Left ventricle myocardium inferior (tissue), 1 donor: ENCODE measurements at places on chromosomes 16 and 17. TPM values are rescaled to one million over a fixed set of nuclear protein-coding genes. Genes with fewer than 3 reads are reported as not detected.

Gene MYO15A
- total RNA-seq = 0.25 TPM

DNA sequence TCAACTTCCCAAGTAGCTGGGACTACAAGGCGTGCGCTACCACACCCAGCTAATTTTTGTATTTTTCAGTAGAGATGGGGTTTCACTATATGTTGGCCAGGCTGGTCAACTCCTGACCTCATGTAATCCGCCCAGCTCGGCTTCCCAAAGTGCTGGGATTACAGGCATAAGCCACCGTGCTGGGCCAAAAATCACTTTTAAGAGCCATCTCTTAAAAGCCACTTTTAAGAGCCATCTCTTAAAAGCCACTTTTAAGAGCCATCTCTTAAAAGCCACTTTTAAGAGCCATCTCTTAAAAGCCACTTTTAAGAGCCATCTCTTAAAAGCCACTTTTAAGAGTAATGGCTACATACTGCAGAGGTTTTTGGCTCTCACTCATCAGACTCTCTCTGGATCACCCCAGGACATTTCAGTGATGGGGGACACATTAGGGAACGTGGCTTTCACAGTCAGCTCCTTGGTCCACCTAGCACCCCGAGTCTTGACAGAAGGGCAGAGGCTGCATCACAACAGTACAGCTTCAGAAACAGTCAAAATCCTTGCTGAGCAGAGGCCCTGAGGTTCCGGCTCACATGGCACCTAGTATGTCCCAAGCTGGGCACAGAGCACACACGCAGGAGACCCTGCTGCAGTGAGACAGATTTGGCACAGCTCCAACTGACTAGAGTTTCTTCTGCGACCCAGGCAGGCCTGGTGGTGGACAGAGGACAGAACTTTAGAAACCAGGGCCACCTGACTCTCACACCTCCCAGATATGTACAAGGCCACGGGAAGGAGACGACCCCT lies 23.6 kb downstream of the RANBP10 start:
- no peak for DNase-seq

DNA sequence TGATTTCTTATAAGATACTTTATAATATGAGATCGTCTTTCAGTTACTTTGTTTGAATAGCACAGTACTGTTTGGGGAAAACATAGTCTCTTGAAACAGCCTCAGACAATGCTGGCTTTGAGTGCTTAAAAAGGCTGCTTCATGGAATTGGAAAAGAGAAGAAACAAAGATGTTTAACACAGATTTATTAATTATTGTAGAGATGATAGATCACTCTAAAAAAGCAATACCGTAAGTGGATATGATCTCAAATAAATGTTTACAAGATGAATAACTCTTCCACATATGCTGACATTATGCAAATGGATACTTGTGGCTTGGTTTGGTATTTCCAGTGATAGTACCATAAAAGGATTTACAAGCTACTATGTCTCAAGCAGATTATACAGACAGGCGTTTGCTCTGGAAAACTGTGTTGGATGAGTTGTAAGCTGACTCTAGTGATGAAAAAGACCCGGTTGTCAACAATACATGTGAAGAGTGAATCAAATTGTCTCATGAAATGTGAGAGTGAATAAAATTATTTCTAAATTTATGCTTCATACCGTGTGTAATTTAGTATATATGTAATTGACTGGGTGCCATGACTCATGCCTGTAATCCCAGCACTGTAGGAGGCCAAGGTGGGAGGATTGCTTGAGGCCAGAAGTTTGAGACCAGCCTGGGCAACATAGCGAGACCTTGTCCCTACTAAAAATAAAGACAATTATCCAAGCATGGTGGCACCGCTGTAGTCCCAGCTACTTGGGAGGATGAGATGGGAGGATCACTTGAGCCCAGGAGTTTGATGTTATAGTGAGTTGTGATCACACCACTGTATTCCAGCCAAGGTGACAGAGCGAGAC lies 105.4 kb downstream of the FTO start:
- DNase-seq = no peak

DNA sequence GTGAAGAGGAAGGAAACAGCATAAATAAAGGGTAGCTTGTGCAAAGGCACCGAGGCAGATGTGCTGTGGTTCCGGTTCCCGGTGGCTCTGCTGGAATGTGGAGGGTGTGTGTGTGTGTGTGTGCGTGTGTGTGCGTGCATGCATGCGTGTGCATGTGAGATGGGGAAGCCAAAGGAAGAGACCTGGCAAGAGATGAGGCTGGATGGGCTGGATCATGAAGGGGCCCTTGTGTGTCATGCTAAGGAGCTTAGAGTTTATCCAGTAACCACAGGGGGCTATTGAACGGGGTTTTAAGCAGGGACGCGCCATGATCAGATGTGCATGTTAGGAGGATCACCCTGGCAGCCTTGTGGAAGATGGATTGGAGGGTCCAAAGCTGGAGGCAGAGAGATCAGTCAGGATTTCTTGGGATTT lies 8.3 kb downstream of the WSCD1 start:
- no peak for DNase-seq

DNA sequence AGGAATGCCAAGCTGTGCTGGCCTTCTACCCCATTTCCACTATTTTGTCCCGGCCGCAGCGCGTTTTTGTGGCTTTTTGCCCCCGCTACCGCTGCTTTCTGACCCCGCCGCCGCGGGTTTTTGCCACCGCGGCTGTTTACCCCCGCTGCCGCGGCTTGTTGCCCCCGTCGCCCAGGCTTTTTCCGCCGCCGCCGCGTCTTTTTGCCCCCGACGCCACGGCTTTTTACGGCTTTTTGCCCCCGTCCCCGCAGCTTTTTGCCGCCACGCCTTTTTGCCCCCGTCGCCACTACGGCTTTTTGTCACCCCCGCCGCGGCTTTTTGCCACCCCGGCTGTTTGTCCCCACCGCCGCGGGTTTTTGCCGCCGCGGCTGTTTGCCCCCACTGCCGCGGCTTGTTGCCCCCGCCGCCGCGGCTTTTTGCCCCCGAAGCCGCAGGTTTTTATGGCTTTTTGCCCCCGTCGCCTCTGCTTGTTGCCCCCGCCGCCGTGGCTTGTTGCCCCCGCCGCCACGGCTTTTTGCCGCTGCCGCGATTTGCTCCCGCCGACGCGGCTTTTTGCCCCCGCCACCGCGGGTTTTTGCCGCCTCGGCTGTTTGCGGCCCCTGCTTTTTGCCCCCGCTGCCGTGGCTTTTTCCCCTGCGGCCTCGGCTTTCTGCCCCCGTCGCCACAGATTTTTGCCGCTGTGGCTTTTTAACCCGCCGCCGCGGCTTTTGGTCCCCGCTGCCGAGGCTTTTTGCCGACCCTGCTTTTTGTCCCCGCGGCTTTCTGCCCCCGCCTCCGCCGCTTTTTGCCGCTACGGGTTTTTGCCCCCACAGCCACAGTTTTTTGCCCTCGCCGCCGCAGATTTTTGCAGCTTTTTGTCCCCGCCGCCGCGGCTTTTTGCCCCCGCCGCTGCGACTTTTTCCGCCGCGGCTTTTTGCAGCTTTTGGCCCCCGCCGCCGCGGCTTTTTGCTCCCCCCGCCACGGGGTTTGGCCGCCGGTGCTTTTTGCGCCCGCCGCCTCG lies 520.4 kb upstream of the WSB1 start:
- no peak for DNase-seq

DNA sequence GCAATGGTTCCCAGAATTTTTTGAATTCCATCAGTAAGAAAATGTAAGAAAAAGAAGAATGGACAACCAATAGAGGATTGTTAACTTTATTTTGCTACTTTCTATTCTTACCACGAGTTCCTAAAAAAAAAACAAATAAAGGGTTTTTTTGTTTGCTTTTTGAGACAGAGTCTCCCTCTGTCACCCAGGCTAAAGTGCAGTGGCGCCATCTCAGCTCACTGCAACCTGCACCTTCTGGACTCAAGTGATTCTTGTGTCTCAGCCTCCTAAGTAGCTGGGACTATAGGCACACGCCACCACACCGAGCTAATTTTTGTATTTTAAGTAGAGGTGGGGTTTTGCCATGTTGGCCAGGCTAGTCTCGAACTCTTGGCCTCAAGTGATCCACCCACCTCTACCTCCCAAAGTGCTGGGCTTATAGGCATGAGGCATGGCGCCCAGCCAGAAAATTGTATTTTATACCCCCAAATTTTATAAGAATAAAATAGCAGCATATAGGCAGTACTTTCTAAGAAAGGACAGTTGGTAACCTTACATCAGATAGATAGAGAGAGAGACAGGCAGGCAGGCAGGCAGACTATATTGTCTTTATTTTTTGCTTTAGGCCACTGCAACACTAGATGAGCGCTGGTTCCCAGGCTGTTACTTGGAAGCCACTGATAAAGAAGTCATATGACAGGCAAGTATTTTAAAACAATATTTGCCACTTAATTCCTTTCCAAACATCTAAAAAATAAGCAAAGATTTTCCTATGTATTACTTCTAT lies 127.5 kb downstream of the VPS53 start:
- DNase-seq = no peak

DNA sequence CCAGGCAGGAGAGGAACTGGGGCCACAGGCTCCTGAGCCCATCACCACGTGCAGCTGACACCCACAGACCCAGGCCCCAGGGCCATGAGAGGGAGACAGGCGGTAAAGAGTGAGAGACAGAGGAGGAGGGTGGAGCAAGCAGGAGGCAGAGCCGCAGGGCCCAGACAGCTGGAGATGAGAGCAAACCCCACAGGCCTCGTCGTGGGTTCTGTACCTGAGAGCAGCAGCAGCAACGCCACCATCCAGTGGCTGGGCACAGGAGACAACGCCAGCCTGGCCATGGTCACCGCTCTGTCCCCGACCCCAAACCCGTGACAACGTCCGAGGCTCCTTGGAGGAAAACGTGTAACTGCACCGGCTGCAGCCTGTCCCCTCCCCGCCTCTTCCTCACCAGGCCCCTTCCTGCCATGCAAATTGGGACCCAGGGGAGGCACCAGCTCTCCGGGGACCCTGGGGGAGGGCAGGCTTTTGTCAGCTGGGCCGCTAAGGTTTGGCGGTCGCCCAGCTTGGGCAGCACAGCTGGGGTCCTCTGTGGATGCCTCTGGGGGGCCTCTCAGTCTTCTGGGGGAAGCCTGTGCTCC lies at the start of gene CD79B:
Gene CD79B (minus strand): TSS at position 351 of the 581 bp plus-strand sequence. CDS start 70 bp downstream, at position 281.
- no peak for DNase-seq

Gene AOC3
- 7.6 TPM for total RNA-seq

Gene KRT12
- total RNA-seq = not detected

GRCh38 chr17:56011406-56012131 lies 141.7 kb upstream of the ANKFN1 start:
- DNase-seq = no peak

DNA sequence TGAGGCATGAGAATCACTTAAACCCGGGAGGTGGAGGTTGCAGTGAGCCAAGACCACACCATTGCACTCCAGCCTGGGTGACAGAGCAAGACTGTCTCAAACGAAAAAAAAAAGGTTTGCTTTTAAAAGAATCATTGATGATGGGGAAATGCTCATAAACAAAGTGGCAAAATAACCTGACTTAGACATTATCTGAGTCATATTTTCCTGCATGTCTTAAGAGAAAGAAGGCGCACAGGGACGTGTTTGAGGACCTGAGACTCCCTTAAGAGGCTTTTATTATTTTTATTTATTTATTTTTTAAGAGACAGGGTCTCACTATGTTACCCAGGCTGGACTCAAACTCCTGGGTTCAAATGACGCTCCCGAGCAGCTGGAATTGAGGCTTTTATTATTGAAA lies 5.7 kb upstream of the PRPSAP1 start:
- DNase-seq = no peak

Gene C1QL1
- total RNA-seq = 0.74 TPM

DNA sequence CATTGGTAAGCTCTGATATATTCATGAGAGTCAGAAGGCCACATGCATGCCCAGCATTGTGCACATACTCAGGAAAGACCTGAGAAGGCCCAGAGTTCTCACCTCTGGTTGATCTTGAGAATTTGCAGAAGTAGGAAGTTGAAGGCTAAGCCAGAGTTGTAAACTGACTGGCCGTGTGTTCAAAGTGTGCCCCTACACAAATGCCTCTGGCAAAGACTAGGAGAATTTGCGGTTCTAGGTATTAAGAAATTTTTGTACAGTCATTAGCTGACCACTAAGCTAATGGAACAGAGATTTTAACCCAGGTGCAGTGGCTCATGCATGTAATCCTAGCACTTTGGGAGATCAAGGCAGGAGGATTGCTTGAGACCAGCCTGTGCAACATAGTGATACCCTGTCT lies 25.0 kb downstream of the FBXL20 start:
- no peak for DNase-seq

- DNase-seq = no peak
Observed at GRCh38 chr17:73733517-73733916, 89.3 kb upstream of the SDK2 start.
